Fibroblast of the aortic adventitia (primary cell): ENCODE measurements at places on chromosomes 13 and 19. TPM values are rescaled to one million over a fixed set of nuclear protein-coding genes. Genes with fewer than 3 reads are reported as not detected.
A peak's percentile ranks its signal among the peaks of the same experiment; 100 is the strongest.

The ZNF20 gene
- 3.9 and 4.8 TPM in 2 replicates for total RNA-seq

The PRTN3 gene
- total RNA-seq, result not detected in 2 replicates

GRCh38 chr13:105948143-105948542 is 587.3 kb downstream of the EFNB2 start:
- DNase-seq, result no peak

The NXNL1 gene
- total RNA-seq, result not detected in 2 replicates

- peak; percentile 31 for DNase-seq
Observed at GRCh38 chr19:51689751-51690453, 3.2 kb upstream of the SPACA6 start.

GRCh38 chr13:112781287-112781686 is 91.4 kb downstream of the ATP11A start:
- DNase-seq, result no peak

DNA sequence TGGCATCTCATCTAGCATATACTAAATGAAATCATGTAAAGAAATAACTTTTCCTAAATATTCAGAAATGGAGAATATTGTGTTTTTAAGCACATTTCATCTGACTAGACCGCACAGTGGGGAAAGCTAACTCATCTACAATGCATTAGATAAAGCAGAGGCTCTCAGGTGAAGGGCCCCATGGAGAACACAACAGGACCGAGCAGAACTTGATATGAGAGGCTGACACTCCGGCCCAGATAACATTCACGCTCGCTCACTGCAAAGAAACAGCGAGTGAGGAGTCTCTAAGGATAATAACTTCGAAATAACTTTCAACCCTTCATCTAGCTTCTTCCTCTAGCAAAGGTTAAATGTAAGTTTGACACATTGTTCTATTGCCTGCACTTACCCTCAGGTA is 130.6 kb downstream of the PCDH9 start:
- no peak for DNase-seq

- DNase-seq, result peak; percentile 21
Observed at GRCh38 chr13:95603887-95604555, 40.5 kb downstream of the DZIP1 start.

The SSC5D gene
- total RNA-seq, result 10.7 and 18.7 TPM in 2 replicates

GRCh38 chr19:15196360-15197005 is 4.3 kb downstream of the NOTCH3 start:
- DNase-seq, result no peak

DNA sequence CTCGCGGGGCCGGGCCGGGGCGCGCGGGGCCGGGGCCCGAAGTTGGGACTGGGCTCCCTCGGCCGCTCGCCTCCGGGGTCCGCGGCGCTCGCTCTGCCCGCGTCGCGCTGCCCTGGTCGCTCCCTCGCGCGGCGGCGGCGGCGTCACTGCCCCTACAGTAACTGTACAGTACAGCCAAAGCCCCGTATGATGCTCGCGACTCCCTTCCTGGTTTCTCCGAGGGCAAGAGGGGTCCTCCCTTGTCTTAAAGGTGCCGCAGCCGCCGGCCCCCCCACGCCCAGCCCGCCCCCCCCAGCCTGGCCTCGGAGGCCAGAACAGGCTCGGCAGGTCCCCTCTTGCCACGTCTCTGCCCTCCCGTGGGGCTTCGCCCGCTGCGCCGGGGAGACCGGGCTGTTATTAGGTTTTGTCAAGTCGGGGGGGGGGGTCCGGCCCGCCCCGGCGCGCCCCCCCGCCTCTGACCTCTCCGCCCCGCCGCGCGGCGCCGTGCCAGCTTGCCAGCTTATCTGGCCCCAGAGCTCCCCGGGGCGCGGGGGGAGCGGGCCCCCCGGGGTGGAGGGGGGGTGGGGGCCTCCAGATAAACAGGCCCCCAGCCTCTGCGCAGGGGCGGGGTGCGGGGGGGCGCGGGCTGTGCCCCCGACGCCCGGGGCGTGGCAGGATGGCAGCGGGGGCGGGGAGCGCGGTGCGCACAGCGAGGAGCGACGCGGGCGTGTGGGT is at the start of gene ZBTB7A:
Gene ZBTB7A, minus strand, starts transcription at position 218 of the 714 bp plus-strand sequence. CDS start 11,667 bp downstream, outside the sequence.
- DNase-seq, result peak; percentile 70
